ENCODE measurements at places on chromosomes 13 and 19. TPM values are rescaled to one million over a fixed set of nuclear protein-coding genes. Genes with fewer than 3 reads are reported as not detected.

Gene KLHL1
- not detected for total RNA-seq

Gene PLIN5
- total RNA-seq: not detected

Gene CCNE1
- 5.1 TPM for total RNA-seq

Gene LILRA2
- total RNA-seq: not detected

Gene ATP1A3
- total RNA-seq: under 0.01 TPM

Gene PVR
- total RNA-seq: 40.5 TPM

Data from smooth muscle cell of bladder (primary cell).